Activated CD8-positive, alpha-beta T cell treated with anti-CD3 and anti-CD28 coated beads, Interleukin-2, amount 10 ng/mL, durations not matched to agents 7 days and 5 days (primary cell): ENCODE measurements at places on chromosomes 11 and 22. TPM values are rescaled to one million over a fixed set of nuclear protein-coding genes. Genes with fewer than 3 reads are reported as not detected.

CATSPERZ gene
- not detected for total RNA-seq

FDXACB1 gene
- total RNA-seq, result 4.4 TPM

GAB4 gene
- total RNA-seq, result not detected

ATP5MG gene
- 298 TPM for total RNA-seq

DDX6 gene
- total RNA-seq, result 143 TPM

XRRA1 gene
- total RNA-seq, result 19.0 TPM

DNA sequence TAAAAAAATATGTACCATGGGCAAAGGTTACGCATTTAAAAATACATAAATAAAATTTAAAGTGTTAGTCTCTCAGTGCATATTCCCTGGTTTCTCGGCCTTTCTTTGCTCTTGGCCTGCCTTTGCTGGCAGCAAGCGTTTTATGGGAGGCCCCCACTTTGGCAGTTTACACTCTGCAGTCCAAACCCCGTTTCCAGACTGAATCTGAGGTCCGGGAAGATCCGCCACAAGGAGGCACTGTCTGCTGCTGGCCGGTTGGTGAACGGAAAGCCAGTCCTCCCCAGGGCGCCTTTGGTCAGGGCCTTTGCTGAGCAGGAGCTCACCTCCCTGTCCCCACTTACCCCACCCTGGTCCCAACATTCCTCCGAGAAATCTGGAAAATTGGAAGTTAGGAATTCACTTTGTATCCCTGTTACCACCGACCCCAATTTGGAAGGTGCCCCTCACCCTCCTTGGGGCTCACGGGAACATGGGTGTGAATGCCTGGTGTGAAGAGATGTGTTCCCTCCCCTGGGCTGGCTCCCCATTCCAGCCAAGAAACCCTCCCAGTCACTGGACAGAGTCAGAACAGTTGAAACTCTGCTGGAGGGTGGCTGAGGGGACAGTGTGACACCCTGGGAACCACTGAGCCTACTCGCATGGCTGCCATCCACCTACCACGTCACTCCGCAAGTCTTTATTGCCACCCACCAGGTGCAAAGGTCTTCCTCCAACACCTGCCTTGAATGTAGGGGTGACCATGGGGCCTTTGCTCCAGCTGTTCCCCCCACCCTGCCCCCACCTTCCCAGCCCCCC is 9.4 kb upstream of the SF1 start:
- H3K27ac ChIP-seq, result no peak overlapping the region
- no peaks in the 10 kb centered on the region for H3K27me3 ChIP-seq
- H3K36me3 ChIP-seq, result peaks cover 19% of the 10 kb centered on the region
- H3K4me1 ChIP-seq, result peaks cover 3% of the 10 kb centered on the region

- H3K4me1 ChIP-seq, result peaks cover 72% of the 10 kb centered on the region
- H3K27ac ChIP-seq, result peak overlapping the region; percentile 99
- H3K4me3 ChIP-seq, result peak overlapping the region; percentile 98
- H3K27me3 ChIP-seq, result no peaks in the 10 kb centered on the region
- no peak for DNase-seq
Measured at GRCh38 chr11:67270256-67271204, 4.3 kb downstream of the GRK2 start.

DNA sequence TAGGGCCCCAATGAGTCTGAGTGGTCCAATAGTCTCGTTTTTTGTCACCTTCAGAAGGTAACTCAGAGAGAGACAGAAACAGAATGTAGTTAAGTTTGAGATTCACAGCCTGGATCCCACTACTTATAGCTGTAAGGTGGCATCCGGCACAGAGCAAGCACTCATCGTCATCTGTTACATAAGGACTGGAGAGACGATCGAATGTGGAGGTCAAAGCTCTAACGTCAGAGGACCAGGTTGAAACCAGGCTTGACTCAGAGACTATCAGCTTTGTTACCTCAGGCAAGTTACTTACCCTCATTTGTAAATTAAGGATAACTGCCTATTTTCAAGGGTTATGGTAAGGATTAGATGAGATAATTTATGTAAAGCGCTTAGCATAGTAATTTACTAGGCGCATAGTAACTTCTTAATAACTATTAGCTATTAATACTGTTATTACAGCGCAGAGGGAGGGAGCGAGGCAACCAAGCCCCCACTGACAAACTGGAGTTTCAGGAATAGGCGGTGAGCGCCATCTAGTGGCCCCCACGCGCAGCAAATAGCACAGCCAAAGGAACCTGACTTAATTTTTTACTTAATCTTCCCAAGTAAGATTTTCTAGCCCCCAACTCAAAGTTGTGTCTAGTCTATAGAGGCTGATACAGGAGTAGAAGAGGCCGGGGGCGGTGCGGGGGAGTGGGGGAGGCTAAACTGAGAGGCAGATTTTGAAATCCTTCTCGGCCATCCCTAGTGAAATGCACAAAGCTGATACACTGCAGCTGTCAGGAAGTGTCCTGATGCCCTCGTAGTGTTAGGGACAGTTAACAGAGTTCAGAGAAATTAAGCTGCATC is 29.0 kb upstream of the API5 start:
- DNase-seq, result peak; percentile 58
- H3K36me3 ChIP-seq, result no peaks in the 10 kb centered on the region
- H3K27me3 ChIP-seq, result no peaks in the 10 kb centered on the region
- H3K4me1 ChIP-seq, result no peaks in the 10 kb centered on the region
- no peak overlapping the region for H3K27ac ChIP-seq

GRCh38 chr11:71937826-71938225 is 9.0 kb downstream of the RNF121 start:
- no peak overlapping the region for H3K4me3 ChIP-seq
- DNase-seq, result no peak
- H3K27me3 ChIP-seq, result no peaks in the 10 kb centered on the region
- peaks cover 9% of the 10 kb centered on the region for H3K4me1 ChIP-seq
- H3K27ac ChIP-seq, result no peak overlapping the region

GRCh38 chr11:64531422-64531821 is 59.6 kb upstream of the SLC22A12 start:
- H3K4me3 ChIP-seq, result no peak overlapping the region
- no peaks in the 10 kb centered on the region for H3K36me3 ChIP-seq
- peaks cover 21% of the 10 kb centered on the region for H3K27me3 ChIP-seq
- H3K4me1 ChIP-seq, result no peaks in the 10 kb centered on the region
- no peak for DNase-seq
- H3K27ac ChIP-seq, result no peak overlapping the region

- no peak overlapping the region for H3K27ac ChIP-seq
- no peak for DNase-seq
- no peaks in the 10 kb centered on the region for H3K36me3 ChIP-seq
- H3K4me1 ChIP-seq, result no peaks in the 10 kb centered on the region
Measured at GRCh38 chr11:81658722-81659121, 1074.9 kb downstream of the FAM181B start.
